Fibroblast of skin of right biceps (primary cell): ENCODE measurements at places on chromosomes 7 and 10.

GRCh38 chr7:151261529-151261928 is 13.0 kb upstream of the SMARCD3 start:
- DNase-seq, result no peak

- DNase-seq, result no peak
Observed at GRCh38 chr7:75628055-75628454, 110.7 kb downstream of the HIP1 start.

DNA sequence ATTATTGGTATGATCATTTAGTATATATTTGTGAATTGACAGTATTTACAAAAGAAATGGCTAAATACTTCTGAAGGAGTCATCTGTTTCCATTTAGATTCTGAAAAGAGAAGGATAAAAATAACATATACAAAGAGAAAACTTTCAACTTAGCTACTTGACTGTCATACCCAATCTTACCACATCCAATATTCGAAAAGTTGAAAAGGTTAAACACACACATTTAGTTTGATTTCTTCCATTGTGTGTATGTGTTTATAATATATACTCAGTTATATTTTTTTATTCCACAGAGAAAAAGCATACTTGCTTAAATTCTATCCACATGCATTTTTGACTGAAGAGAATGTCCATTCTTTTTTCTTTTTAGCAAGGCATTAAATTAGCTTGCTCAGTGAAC is 470.7 kb downstream of the TFEC start:
- no peak for DNase-seq

- DNase-seq, result no peak
Observed at GRCh38 chr7:44377134-44377463, 51.7 kb upstream of the CAMK2B start.

GRCh38 chr10:11157292-11158076 is 139.8 kb downstream of the CELF2 start:
- DNase-seq, result no peak

DNA sequence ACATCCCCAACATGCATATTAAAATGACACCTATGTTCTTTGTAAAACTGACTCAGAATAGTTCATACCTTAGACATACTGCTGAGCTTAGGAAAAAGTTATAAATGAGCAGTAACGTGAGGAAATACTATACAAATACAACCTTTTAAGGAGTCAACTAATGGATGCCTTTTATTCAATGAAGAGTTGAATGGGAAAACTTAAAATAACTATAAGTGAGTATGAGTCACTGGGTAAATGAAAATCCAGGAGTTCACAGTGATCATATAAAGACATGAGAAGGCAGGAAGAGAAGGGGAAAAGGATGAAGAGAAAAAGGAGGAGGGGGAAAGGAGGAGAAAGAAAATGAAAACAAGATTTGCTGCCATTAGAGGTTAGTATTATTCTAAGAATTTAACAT is 157.8 kb upstream of the PCDH15 start:
- DNase-seq, result no peak

- no peak for DNase-seq
Observed at GRCh38 chr10:123272171-123272570, 118.0 kb downstream of the BUB3 start.

- peak; percentile 43 for DNase-seq
Observed at GRCh38 chr10:47024399-47025252, 113.4 kb downstream of the PTPN20 start.

DNA sequence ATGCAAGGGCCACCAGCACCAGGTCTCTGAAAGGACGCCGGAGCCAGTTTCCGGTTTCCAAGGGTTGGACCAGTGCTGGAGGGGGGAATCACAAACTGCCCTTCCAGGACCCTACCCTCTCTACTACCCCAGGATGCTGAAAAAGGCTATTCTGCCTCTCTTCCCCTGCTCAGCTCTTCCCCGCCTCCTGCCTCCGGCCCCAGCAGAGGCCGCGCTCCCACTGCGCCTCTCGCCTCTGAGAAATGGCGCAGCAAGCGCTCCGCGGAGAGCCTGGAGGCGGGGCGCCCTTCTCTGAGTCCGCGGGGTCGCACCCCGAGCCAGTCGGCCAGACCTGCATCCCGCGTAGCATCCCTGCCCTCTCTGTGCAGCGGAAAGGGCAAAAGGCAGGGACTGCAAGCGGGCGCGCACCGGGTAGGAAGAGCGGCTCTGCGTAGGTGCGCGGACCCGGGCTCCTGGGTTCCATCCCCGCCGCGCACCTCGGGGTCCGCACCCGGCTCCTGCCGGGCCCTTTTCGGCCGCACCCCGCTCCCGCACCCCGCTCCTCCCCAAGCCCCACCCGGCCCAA is 476 bp upstream of the RET start:
- no peak for DNase-seq

- DNase-seq, result peak; percentile 35
Observed at GRCh38 chr10:116748041-116748440, 5.7 kb upstream of the HSPA12A start.

- no peak for DNase-seq
Observed at GRCh38 chr7:111873326-111873646, 311.0 kb upstream of the IMMP2L start.

- peak; percentile 55 for DNase-seq
Observed at GRCh38 chr7:108066486-108066885, 63.5 kb upstream of the LAMB1 start.

DNA sequence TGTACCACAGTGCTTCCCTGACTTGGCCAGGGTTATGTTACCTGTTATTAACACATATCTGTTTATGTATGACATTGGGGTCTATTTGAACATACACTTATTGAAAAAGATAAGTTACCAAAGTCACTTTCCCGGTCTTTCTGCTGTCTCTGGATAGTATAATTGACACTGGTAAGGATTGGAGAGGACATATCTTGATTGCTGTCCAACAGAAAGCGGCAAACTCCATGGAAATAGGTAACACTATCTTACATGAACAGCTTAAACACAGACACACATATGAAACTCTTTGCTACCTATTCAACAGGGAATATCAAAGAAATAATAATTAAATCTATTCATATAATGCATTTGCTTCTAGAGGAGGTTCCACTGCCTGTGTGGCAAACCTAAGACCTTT is 282.5 kb upstream of the AOAH start:
- no peak for DNase-seq

GRCh38 chr10:86943316-86944030 is 13.9 kb downstream of the MMRN2 start:
- DNase-seq, result no peak

- DNase-seq, result no peak
Observed at GRCh38 chr10:30562787-30563186, 66.8 kb downstream of the LYZL2 start.

GRCh38 chr7:158444501-158445420 is 142.9 kb downstream of the PTPRN2 start:
- DNase-seq, result no peak

DNA sequence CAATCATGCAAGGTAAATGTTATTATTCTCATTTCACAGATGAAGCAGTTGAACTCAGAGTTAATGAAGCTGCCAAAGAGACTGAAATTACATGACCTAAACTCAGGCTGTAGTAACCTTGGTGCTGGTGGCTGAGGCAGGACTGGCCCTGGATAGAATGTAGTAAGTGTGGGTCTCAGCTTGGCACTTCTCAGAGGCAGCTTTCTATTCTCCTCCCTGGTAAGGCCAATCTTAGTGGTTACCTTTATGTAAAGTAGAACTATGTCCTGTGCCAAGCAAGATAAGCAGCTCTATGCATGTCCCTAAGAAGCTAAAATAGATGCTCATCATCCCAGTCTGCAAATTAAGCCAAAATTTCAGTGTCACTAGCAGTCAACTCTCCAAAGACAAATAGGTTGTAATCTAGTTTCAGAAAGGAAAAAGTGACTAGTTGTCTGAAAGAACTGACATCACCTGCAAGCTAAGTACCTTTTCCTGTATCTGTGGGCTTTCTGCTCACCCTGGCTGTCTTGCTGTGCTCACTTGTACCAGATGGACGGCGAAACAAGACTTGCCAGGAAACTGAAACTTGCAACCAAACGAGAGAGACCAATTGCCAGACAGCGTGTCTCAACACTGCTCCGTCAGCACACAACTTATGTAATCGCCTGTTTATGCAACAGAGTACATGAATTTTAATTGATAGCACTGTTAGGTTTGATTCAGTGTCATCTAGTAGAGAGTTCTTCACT is 43.7 kb downstream of the CH25H start:
- peak; percentile 53 for DNase-seq
